ENCODE measurements at places on chromosomes 11 and 22.

DNA sequence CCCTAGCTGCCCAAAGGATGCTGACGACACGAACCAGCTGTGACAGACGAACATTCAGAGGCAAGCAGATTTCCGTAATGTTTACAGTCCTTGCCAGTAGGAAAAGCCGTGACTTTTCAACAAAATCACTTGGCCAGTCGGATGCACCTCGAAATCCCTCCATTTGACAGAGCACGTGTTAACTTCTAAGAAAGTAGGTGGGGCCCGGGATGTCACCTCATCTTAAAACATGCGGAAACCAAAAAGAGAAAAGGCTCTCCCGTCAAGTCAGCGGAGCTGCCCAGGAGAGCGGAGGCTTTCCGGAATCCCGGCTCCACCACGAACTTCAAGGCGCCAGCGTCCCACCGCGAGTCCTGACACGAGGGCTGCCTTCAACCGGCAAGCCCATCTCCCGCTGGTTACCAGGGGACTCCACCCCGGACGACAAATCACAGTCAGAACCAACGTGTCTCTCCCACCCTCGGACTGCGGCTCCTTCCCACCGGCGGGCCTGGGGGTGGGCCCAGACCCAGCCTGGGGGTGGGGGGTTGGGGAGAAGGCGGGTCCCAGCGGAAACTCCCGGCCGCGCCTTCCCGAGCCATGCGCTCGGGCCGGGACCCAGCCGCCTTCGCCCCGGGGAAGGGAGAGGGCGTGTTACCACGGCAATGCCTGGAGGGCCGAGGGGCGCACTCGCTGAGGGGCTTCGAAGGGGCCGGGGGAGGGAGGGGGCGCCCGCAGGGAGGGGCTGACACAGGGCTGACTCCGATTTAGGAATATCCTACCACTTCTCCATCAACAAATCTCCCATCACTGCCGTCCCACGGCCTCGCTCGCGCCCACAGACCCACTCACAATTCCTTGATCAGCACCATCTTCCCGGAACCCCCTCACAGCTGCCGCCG lies 475 bp downstream of the PITPNB start:
- DNase-seq = peak; percentile 19

GRCh38 chr22:29200901-29201300 lies 4.8 kb upstream of the EMID1 start:
- DNase-seq = no peak

GRCh38 chr11:61752117-61752924 lies at the start of gene MYRF:
Gene MYRF, plus strand, starts transcription at chr11:61752636. Its CDS starts 109 bp downstream, at chr11:61752745.
- DNase-seq = peak; percentile 13

DNA sequence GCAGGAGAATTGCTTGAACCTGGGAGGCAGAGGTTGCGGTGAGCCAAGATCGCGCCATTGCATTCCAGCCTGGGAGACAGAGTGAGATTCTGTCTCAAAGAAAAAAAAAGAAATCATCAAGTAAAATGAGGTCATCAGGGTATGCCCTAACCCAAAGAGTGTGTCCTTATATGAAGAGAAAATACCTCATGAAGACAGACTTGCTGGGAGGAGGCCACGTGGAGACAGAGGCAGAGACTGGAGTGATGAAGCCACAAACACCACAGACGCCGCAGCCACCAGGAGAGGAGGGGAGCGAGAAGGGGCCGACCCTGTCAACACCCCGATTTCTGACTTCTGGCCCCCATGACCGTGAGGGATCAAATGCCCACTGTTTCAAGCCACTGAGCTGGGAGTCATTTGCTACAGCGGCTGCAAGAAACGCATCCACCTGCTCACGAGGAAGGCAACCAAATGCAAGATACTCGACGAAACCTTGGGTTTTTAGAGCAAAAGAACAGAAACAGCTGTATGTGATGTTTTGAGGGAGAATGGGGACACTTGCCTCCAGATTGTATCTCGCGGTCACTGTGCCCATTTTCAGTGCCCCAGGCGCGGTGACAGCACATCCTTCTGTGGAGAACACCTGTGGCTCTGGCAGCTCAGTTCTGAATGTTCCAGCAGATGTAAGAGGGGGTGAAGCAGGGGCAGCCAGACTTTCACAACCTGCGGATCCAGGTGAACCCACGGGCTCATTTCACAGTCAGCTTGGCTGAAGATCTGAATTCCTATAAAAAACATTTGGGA lies 1317.2 kb downstream of the TBC1D22A start:
- no peak for DNase-seq

DNA sequence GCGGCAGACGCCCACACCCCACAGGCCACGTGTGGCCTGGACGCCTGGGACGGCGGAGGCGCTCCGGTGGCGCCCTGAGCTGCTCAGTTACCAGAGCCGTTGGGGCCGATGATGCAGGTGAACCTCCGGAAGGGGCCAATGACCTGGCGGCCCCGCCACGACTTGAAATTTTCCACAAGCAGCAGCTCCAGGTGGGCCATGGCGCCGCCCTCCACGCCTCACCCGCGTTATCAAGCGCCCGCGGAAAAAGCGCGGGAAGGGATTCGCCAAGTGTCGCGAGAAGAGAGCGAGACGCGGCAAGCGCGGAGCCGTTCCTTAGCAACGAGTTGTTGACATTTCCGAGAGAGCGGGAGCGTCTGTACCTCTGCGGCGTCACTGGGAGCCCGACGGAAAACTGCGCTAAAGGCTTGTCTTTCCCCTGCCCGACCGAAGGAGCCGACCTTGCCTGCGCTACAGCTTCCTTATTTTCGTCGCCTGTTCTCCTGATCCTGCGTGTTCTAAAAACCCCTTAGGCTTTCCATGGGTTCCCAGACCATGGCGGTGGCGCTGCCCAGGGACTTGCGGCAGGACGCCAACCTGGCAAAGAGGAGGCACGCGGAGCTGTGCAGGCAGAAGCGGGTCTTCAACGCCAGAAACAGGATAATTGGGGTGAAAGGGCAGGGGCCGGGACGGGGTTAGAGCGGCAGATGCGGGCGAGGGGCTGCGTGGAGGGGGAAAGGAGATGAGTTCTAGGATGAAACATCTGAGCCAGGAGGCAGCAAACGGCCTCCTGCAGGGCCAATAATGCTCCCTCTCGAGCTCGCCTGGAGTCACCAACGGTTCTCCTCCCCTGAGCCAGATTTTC lies at the start of the genes RIBC2 and SMC1B:
TSS of gene RIBC2 (plus strand) at position 326 of the 844 bp plus-strand sequence. CDS start at position 520, 194 bp downstream.
TSS of gene SMC1B (minus strand) at position 232 of the 844 bp plus-strand sequence. CDS start at position 200, 32 bp downstream.
- DNase-seq = peak; percentile 70

All from stimulated activated CD8-positive, alpha-beta memory T cell treated with anti-CD3 and anti-CD28 coated beads, Interleukin-2, amount 100 ng/mL, for 1 hour (primary cell).